Activated CD8-positive, alpha-beta T cell treated with anti-CD3 and anti-CD28 coated beads for 36 hours (primary cell): ENCODE measurements at places on chromosomes 6 and 20.

GRCh38 chr6:100184473-100184872 is 190.4 kb upstream of the MCHR2 start:
- DNase-seq, result no peak

GRCh38 chr6:162478192-162478671 is 249.3 kb downstream of the PRKN start:
- no peak for DNase-seq

GRCh38 chr6:75656479-75656878 is 54.8 kb downstream of the SENP6 start:
- DNase-seq, result no peak

GRCh38 chr20:8658103-8658502 is 410.8 kb upstream of the PLCB4 start:
- no peak for DNase-seq

DNA sequence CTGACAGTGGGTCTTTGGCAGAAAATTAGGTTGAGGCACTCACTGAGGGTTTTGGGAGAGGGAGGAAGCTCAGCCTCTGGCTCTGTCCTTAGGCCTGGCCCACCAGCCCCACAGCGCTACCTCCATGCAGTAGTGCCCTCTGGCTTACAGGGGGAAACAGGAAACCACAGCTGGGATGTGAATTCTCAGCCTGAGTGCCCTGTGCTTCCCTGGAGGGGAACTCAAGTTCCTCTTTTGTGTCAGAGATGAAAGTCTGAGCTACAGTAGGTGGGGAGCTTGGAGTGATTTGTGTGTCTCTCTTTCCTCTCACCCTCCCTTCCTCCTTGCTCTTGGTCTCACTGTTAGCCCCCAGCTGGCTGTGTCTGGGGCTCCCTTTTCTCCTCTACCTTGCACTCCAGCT is 48.2 kb upstream of the BLCAP start:
- no peak for DNase-seq

DNA sequence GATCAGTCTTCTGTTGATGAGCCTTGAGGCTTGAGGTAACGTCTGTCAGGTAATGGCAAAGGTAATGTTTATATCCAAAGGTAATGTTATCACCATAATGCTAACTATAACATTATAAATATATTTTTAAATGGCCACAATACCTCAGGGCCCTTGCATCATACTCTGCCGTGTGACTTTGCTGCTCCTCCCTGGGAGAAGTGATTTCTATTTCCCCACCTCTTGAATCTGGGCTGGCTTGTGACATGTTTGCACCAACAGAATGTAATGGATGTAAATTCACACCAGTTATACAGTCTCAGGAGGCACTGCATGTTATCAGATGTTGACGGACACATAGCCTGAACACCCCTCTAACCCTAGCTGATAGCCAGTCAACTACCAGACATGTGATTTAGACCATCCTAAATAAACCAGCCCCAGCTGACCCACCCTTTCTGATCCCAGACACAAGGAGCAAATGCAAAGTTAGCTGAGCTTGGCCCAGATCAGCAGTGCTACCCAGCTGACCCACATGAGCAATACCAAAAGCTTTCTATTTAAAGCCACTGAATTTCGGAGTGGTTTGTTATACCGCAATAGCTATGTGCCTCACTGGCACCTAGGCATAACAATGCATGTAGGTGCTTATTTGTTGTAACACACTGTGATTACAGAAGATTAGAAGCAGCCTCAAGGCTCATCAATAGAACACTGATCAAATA is 93.8 kb upstream of the SIRPA start:
- no peak for DNase-seq

- DNase-seq, result no peak
These were observed 349.4 kb upstream of the MAP3K7 start for GRCh38 chr6:90936286-90936685.

GRCh38 chr20:33278700-33279099 is 4.3 kb upstream of the BPIFB1 start:
- no peak for DNase-seq

DNA sequence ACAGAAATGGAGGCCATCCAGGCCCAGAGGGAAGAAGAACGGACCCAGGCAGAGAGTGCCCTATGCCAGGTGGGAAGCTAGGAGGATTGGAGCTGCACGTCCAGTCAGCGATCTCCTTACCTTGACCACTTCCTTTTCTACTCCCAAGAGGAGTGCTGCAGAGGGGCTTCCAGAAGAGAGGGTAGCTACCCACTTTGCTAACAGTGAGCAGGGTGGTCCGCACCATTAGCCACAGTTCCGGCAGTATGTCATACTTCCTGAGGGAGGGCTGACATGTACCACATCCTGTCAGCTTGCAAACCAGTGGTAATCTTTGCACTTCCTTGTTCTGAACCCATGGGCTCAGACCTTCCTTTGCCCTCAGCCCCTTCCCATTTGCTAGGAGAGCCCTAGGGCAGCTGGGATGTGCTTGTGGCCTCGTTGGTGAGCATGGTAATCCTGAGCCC is 35.4 kb downstream of the CEP250 start:
- peak; percentile 80 for DNase-seq
